Progenitor cell of endocrine pancreas (in vitro differentiated cells): ENCODE measurements at places on chromosomes 2 and 18. TPM values are rescaled to one million over a fixed set of nuclear protein-coding genes. Genes with fewer than 3 reads are reported as not detected.

TMEM182 gene
- total RNA-seq: 6.4 and 8.1 TPM in 2 replicates

WIPF1 gene
- total RNA-seq: 12.9 and 17.3 TPM in 2 replicates

- DNase-seq: no peak
Observed at GRCh38 chr2:239778042-239778851, 246.9 kb downstream of the NDUFA10 start.

GRCh38 chr2:110732422-110733413, at the start of gene ACOXL:
Gene ACOXL, plus strand, starts transcription at chr2:110732573. Its CDS starts 35,817 bp downstream, at chr2:110768390.
- DNase-seq: peak; percentile 43

GRCh38 chr18:74019864-74020263, 127.8 kb downstream of the FBXO15 start:
- DNase-seq: no peak

DNA sequence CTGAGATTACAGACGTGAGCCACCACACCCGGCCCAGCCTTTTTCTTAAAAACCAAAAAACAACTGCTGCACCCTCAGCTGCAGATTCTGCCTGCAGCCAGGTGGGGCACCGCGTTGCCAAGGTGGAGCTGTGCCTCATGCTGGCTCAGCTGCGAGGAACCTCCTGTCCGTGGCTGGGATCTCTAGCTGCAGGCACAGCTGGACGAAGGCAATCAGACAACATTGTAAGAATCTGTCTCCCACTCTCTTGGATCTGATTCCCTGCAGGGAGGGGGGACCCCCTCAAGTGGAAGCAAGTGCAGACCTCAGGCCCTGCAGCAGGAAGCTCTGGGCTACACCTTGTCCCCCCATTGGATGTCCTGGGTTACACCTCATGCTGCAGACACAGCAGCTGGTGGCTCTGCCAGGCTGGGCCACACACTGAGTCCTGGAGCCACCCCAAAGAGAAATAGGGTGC, 24.1 kb downstream of the CIDEA start:
- DNase-seq: no peak

GRCh38 chr2:135798275-135798705, 38.7 kb downstream of the LCT start:
- DNase-seq: no peak
